GDM1 (cell line): ENCODE measurements at places on chromosomes 16 and 17.

- DNase-seq = no peak
Observed at GRCh38 chr17:3318336-3318735, 20.2 kb upstream of the OR3A1 start.

GRCh38 chr16:48081656-48082055, 74.1 kb downstream of the ABCC12 start:
- DNase-seq = no peak

DNA sequence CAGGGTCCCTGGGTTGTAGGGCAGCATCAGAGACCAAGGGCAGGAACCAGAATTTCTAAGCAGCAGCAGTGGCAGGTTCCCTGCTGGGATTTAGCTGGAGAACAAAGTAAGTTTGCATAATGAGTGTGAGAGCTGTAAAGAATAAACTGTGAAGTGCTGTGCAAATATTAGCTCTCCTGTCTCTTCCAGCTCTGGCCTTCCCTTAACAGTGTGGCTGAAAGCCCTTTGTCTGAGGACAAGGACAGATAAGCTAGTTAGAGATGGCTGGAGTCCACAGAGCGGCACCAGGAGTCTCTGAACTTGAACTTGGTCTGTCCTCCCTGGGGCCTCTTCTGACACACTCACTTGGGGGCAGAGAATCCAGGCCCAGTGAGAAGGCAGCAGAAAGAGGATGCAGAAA, 98.2 kb upstream of the WSCD1 start:
- no peak for DNase-seq

DNA sequence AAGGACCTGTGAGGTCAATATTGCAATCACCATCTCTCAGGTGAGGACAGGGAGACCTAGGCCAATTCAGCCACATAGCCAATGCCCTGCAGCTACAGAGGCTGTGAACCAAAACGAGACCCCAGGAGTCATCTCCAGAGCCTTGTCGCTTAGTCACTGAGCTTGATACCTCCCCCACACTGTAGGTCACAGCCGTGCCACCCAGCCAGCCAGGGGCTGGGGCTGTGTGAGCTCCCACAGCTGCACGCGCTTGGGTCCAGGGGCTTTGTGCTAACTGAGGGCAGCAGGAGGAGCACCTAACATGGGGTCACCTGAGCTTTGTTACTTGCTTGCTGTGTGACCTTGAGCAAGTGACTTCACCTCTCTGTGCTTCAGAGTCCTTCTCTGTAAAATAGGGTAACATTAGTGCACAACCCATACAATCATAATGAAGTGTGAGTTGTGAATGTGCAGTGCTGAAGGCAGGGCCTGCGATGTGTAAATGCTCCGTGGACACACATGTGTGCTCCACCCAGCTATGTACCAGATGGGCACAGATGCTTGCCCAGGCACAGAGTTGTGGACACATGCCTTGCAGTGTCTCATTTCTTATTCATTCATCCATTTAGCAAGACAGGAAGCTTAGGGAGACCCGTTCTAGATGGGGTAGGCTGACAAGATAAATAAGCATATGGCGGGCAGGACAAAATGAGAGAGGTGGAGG, 25.9 kb downstream of the SBK1 start:
- DNase-seq = no peak

DNA sequence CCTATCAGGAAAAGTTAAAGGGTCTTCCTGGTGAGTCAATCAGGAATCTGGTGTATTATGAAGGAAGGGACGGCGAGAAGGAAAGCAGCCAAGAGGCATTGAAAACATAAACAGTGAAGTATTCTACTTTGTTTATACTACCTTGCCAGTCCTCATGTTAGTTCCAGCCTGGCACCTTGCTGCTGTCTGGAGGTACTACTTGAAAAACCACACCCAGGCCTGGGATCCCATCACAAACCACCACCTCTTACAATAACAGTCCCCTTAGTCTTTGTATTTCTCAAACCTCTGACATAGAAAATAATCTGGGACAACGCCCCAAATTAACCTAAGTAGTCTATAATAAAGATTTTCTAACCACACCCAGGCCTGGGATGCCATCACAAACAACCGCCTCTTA, 676.7 kb upstream of the SOX9 start:
- no peak for DNase-seq

DNA sequence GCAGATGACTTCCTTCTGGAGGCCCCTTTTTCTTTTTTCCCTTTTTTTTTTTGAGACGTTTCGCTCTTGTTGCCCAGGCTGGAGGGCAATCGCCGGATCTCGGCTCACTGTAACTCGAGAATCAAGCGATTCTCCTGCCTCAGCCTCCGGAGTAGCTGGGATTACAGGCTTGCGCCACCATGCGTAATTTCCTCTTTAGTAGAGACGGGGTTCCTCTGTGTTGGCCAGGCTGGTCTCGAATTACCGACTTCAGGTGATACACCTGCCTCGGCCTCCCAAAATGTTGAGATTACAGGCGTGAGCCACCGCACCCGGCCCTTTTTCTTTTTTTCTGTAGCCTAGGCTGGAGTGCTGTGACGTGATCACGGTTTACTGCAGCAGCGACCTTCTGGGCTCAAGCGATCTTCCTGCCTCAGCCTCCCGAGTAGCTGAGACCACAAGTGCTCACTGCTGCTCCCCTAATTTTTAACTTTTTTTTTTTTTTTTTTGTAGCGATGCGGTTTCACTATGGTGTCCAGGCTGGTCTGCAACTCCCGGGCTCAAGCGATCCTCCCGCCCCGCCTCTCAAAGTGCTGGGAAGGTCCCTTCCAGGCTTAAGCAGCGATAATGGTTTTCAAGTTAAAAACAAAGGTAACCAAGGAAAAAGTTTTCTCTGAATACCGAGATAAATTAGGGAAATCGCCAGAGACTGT, 956 bp upstream of the IST1 start:
- DNase-seq = no peak

DNA sequence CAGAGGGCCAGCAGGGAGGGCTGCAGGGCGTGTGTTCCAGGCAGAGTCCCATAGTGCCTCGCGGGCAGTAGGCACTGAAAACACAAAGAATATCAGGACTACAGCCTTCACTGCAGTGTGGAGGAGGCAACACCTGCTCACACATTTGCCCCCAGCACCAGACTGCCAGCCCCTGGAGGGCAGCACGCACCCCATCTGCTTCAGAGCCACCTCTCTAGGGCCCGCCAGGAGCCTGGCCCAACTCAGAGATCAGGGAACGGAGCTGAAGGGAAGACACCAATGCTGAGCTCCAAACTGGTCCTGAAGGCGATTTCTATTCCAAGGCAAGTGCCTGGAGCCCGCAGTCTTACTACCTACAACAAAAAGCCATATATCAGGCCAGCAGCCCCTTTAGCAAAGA, 130.3 kb downstream of the ZNF423 start:
- DNase-seq = no peak

- DNase-seq = no peak
Observed at GRCh38 chr16:12290165-12290564, 313.6 kb downstream of the SNX29 start.

- no peak for DNase-seq
Observed at GRCh38 chr17:17417718-17418181, 59.0 kb upstream of the MED9 start.

GRCh38 chr16:1707193-1707790, 1.3 kb downstream of the MAPK8IP3 start:
- no peak for DNase-seq

GRCh38 chr17:78889531-78889930, 13.5 kb downstream of the CEP295NL start:
- DNase-seq = no peak

- DNase-seq = no peak
Observed at GRCh38 chr16:89170346-89171215, 967 bp upstream of the CDH15 start.

GRCh38 chr17:45384789-45385262, 47.8 kb downstream of the ARHGAP27 start:
- DNase-seq = no peak

- no peak for DNase-seq
Observed at GRCh38 chr17:64278614-64279013, 15.6 kb upstream of the TEX2 start.

- DNase-seq = no peak
Observed at GRCh38 chr17:8426094-8426720, 9.5 kb upstream of the NDEL1 start.

- peak; percentile 31 for DNase-seq
Observed at GRCh38 chr17:43846963-43847371, at the start of gene CD300LG. Gene CD300LG (plus strand): TSS chr17:43847176. CDS start chr17:43847217, 41 bp downstream.

DNA sequence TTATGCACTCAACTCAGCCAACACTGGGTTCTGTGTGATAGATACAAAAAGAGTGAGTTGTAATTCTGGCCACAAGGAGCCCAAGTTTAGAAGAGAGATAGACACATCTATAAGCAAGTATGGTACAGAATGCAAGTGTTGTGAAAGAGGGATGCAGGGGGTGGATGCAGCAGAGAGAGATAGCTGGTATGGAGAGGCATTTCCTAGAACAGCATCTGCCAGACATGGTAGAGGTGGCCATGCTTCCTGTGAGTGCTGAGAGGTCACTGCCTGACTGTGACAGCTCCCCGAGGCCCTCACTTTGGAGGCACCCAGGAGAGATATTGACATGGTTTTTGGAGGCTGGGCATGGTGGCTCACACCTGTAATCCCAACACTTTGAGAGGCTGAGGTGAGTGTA, 2.0 kb upstream of the KRTAP16-1 start:
- DNase-seq = no peak

- DNase-seq = no peak
Observed at GRCh38 chr16:80899809-80900592, 95.6 kb upstream of the CDYL2 start.

GRCh38 chr17:63439687-63440086, 6.4 kb downstream of the CYB561 start:
- DNase-seq = no peak

GRCh38 chr16:984121-984694, 2.6 kb downstream of the SOX8 start:
- no peak for DNase-seq

GRCh38 chr17:77407321-77408277, 266.8 kb downstream of the SEC14L1 start:
- DNase-seq = no peak

- no peak for DNase-seq
Observed at GRCh38 chr16:83840060-83840617, 32.4 kb downstream of the HSBP1 start.

GRCh38 chr16:64738321-64738960, 383.4 kb downstream of the CDH11 start:
- no peak for DNase-seq

GRCh38 chr16:19578378-19578971, 23.0 kb downstream of the VPS35L start:
- no peak for DNase-seq

DNA sequence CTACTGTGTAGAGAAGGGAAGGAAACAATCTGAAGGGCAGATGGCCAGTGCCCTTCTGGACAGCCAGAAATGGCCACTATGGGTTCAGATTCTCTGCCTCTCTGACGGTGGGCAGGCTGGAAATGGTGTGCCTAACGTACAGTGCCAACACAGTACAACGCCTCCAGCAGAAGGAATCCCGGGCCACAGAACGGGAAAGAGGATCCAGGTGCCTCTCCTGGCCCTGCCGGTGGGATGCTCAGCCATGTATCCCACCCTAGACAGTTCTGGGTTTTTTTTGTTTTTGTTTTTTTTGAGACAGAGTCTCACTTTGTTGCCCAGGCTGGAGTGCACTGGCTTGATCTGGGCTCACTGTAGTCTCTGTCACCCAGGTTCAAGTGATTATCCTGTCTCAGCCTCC, 71.5 kb downstream of the SLC5A11 start:
- no peak for DNase-seq

GRCh38 chr17:51662204-51663056, 402.1 kb downstream of the UTP18 start:
- DNase-seq = no peak

- no peak for DNase-seq
Observed at GRCh38 chr17:8124350-8125153, 646 bp upstream of the HES7 start.

- no peak for DNase-seq
Observed at GRCh38 chr17:59105852-59106462, 723 bp downstream of the TRIM37 start.
